Muscle of back (tissue), 13 donors: ENCODE measurements at places on chromosomes 16 and 17.

GRCh38 chr17:68750208-68750562 lies 149.0 kb upstream of the FAM20A start:
- DNase-seq: no peak

GRCh38 chr17:76683011-76683755 lies 27.6 kb downstream of the MXRA7 start:
- no peak for DNase-seq

DNA sequence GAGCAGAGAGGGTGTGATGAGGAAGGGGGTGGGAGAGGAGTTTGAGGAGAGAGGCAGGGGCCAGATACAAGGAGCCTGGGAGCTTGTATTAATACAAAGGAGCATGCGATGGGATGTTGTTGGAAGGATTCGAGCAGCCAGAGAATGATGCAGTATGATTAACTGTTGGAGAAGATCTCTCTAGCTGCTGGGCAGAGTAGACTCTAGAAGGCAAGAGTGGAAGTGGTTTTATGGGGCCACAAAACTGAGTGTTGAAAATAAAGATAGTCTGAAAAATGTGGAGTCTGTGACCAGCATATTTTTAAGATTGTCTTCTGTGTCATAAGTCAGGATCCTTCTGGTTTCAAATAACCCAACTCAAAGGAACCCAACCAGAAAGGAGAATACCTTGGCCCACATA lies 98.3 kb downstream of the MSI2 start:
- no peak for DNase-seq

GRCh38 chr17:16255481-16255921 lies 38.5 kb downstream of the PIGL start:
- DNase-seq: peak; percentile 17

DNA sequence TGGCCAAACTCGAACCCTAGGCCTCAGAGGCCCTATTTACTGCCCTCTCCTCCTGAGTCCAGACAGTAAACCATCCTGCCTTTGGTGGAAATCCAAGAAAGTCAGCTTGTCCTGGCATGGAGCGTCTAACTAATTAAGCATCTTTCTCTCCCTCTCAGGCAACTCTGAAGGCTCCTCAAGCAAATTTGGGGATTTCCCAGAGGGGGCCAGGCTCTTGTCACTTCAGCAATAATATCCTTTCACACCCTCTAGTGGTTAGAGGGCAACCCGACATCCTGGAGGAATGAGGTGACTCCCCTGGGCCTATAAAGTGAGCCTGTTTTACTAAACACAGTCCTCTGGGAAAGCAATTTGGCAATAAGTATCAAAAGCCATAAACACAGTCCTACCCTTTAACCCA lies 60.4 kb downstream of the NOG start:
- DNase-seq: peak; percentile 18
